Caudate nucleus (tissue), 63 donors: ENCODE measurements at places on chromosomes 13 and 19.

GRCh38 chr13:95354156-95354555 is 52.9 kb upstream of the ABCC4 start:
- DNase-seq = no peak

DNA sequence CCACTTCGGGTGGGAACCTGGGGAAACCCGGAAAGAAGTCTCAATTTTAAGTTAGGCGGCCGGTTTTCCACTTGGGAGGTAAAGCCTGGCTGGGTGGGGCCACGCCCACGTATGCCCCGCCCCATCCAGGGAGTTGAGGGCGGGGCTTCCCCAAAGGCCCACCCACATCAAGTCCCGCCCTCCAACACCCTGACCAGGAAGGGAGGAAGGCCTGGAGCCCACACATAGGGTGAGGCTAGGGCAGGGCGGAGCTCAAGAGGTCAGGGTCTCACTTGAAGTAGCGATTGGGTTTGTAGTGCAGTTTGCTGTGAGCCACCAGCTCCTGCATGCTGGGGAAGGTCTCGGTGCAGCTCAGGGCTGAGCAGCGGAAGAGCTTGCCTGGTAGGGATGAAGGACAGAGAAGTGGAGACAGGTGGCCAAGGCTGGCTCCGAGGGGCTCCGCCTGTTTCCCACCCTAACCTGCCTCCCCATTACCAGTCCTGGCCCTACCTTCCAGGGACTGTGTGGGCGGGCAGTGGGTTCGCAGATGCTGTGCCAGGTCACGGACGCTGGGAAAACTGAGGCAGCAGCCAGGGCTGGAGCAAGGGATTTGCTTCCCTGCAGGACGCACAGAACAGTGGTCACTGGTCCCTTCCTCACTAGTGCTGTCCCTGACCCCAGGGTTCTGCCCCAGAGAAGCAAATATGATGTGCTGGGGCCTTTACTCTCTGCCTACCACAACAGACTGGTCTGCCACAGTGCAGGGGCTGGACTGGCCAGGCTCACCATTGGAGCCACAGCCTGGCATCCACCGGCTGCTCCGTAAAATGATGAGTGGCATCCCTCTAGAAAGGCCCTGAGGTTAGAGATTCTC is 1.6 kb downstream of the ZNF414 start:
- DNase-seq = no peak

- no peak for DNase-seq
Observed at GRCh38 chr19:41528106-41528505, 47.9 kb upstream of the CEACAM21 start.

- peak; percentile 37 for DNase-seq
Observed at GRCh38 chr13:30153545-30154426, 153.6 kb downstream of the KATNAL1 start.

- DNase-seq = no peak
Observed at GRCh38 chr13:20270163-20270865, 38.2 kb upstream of the GJB6 start.

DNA sequence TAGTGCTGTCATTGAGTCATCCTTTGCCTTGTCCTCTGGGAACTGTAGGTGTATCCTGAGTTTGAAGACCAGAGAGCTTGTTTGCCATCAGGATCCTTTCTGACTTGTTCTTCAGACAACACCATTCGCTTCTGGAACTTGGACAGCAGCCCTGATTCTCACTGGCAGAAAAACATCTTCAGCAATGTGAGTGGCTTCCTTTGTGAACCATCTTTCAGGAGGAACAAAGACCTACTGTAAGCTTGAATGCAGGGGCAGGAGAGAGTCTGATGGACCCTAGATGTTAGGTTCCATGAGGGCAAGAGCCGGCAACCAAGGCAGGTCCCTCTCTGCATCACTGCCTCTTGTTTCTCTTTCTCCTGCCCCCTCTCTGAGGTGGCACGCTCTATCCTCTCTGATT is 26.7 kb downstream of the WDR62 start:
- DNase-seq = peak; percentile 39

DNA sequence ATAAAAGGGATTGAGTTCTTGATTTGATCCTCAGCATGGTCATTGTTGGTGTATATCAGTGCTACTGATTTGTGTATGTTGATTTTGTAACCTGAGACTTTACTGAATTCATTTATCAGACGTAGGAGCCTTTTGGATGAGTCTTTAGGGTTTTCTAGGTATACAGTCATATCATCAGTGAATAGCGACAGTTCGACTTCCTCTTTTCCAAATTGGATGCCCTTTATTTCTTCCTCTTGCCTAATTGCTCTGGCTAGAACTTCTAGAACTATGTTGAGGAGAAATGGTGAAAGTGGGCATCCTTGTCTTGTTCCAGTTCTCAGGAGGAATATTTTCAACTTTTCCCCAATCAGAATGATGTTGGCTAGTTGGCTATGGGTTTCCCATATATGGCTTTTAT is 27.0 kb downstream of the POMP start:
- no peak for DNase-seq

- no peak for DNase-seq
Observed at GRCh38 chr13:75341028-75341427, 140.9 kb downstream of the TBC1D4 start.

GRCh38 chr13:105291987-105292386 is 1243.5 kb downstream of the EFNB2 start:
- no peak for DNase-seq

DNA sequence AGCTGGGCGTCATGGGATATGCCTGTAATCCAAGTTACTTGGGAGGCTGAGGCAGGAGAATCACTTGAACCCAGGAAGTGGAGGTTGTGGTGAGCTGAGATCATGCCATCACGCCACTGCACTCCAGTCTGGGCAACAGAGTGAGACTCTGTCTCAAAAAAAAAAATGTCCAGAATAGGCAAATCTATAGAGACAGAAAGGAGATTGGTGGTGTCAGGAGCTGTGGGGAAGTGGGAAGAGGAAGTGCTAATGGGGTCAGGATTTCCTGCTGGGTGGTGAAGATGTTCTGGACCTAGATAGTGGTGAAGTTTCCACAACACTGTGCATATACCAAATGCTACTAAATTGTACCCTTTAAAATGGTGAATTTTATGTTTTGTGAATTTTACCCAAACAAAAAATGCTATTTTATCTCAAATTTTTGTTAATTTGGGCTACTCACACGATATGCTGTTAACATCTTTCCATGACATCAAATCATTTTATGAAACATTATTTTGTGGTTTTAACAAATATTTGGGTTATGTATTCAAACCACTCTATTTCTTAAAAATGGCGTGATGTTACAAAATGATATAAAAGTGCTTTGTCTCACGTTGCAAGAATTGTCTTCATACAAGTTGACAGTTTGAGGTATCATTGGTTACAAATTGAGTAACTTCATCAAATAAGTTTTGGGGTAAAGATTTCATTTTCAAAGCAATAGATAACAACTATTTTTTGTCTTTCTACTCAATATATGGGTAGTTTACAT is 7.4 kb upstream of the CYP4F3 start:
- no peak for DNase-seq

- DNase-seq = no peak
Observed at GRCh38 chr13:76864259-76864658, 21.9 kb downstream of the KCTD12 start.

DNA sequence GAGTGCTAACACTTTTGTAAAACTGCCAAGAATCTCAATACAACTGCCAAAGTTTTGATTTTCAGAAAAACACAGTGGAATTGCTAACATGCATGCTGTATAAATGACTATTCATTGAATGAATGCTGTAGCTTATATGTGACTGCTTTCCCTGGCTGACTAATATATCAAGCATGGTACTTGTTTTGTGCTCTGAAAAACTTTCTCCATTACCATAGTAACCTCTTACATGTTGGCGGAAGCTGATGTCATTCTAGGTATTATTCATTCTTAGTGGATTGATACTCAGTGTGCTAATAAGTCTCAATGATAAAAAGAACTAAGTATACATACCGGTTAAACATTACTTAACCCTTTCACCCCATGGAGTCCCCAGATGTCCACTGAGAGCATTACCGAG is 166.1 kb upstream of the MYO16 start:
- DNase-seq = no peak

DNA sequence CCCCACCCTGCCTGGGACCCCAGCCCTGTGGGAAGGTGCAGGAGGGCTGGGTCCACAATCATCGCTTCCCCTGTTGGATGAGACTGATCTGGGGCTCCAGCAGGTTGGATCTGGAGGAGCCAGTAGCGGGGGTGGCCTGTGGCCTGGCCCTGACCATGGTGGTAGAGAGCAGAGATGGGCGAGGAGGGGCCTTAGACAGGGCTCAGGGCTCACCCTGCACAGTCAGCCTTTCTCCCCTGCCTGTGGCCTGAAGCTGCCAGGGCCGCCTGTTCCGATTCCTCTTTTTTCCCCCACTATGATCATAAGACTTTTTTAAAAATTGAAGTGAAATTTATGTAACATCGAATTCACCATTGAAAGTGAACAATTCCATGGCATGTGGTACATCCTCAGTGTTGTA is 18.2 kb downstream of the SIN3B start:
- no peak for DNase-seq

DNA sequence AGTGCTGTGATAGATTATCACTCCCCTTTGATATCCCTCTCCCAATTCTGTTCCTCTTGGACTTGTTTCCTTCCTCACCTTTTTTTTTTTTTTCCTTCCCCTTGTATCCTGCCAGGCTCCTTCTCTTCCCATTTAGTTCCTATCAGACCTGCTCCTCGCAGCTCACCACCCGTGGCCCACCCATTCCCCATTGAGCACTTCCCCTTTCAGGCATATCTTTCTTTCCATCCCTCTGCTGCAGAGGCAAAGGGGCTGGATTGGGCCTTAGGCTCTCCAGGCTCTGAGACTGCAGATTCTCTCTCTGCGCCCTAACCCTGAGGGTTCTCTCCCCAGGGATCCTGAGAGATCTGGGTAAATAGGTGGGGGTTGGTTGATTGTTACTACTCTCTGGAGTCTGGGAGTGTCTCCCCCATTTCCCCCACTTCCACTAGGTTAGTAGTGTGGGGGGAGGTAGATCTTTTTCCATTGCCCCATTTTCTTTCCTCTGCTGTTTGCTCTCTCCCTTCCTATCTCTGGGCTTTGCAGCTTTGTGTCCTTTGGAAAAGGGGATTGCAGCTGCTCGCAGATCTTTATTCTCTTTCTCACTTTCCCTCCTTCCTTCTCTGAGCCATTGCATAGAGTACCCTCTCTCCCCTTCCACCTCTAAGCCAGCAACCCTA is 2.3 kb downstream of the ARHGAP35 start:
- no peak for DNase-seq

- no peak for DNase-seq
Observed at GRCh38 chr13:77184455-77184854, 142.4 kb downstream of the MYCBP2 start.

DNA sequence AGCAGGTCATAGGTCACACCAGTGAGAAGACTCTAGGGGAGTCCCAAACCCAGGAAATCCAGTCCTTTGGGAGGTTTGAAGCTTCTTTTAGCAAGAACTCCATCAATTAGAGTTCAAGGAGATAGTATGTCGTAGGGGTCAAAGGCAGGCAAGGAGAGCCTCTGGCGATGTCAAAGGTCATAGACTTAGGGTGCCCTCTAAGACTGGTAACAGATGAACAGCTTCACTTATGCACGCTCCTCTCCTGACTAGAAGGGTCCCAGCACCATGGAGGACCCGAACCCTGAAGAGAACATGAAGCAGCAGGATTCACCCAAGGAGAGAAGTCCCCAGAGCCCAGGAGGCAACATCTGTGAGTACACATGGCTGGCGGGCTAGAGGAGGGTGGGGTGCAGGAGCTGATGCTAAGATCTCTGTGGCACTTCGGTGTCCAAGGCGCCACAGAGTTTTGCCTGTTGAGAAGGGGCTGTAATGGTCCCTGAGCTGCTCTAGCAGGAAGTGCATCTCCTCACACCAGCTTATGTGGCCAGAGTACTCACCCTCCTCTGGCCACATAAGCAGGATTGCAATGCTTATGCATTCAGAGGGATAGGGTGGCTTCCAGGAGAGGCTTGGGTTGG is 557 bp downstream of the ZNF576 start:
- DNase-seq = no peak

GRCh38 chr13:60335531-60335930 is 61.5 kb upstream of the TDRD3 start:
- DNase-seq = no peak

- no peak for DNase-seq
Observed at GRCh38 chr13:91280801-91281200, 66.7 kb upstream of the MIR17HG start.

- DNase-seq = no peak
Observed at GRCh38 chr13:27928805-27929753, 9.3 kb downstream of the PDX1 start.

DNA sequence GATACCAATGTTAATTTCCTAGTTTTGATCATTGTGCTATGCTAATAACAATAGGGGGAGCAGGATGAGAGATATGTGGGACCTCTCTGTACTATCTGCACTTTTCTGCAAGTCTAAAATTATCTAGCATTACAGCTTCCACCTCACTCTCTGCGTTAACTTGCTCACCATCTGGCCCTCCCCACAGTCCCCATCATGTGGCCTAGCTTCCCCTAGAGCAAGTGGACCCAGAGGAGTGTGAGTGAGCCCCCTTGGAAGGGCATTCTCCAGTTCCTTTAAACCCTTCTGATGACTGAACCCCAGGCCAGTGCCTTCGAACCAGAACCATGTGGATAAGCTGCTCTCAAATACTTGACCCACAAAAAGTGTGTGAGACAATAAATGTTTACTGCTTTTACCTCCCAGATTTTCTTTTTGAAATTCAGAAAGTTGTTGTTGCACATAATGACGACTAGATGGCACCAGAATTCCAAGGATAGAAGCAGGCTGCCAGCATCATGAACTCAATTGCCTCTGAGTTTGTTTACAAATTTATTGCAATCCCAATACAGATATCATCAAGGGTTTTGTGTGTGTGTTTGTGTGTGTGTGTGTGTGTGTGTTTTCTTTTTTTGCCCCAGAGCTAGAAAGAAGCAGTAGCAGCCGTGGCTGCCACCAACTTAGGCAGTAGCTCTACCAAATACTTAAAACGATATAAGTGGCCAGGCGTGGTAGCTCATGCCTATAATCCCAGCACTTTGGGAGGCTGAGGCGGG is 49.0 kb upstream of the ZNF780A start:
- peak; percentile 25 for DNase-seq

GRCh38 chr19:40512473-40513344 is 45.9 kb downstream of the SPTBN4 start:
- peak; percentile 3 for DNase-seq

DNA sequence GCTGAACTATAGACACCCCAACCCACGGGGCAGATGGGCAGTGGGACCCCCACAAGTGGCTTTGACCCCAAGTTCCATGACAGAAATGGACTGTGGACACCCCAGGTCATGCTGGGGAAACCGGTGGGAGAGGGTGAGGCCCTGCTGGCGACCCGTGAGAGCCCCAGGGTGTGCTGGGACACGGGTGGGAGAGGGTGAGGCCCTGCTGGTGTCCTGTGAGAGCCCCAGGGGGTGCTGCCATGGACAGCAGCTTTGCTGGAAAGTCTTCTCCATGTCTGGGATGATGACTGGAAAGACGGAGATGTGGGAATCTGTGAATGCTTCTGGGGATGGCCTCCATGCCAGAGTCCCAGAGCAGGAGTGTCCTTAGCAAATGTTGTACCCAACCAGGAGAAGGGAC is 148.4 kb downstream of the URI1 start:
- no peak for DNase-seq
